ENCODE measurements at places on chromosomes 6 and 20.

DNA sequence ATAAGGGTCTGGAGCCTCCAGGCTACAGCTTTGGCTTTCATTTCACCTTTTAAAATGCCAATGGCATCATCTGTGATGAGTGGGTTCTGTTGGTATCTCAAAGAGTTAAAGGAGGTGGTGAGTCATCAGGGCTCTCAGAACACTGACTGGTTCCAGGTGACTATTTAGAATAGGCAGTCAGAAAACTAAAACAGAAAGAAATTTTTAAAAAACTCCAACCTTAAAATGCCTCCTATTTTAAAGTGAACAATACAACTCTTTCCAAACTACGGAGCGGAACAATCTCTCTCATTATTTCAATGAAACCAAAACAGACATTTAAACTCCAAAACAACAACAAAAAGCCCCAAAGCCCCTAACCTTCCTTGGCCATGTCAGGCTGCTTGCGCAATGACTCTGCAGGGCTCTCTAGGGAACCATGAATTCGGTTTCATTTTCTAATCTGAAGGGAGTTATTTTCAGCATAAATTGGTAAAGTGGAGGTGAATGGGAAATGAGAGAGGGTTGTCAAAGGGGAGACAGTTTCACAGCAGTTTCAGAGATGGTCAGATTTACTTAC lies 194.9 kb downstream of the KIF6 start:
- no peak for DNase-seq

- DNase-seq: no peak
These were observed 45.9 kb downstream of the CD164 start for GRCh38 chr6:109336221-109336961.

GRCh38 chr20:42603655-42604054 lies 586.1 kb downstream of the PTPRT start:
- DNase-seq: no peak

- no peak for DNase-seq
These were observed 104.8 kb upstream of the TRAF3IP2 start for GRCh38 chr6:111710439-111710838.

GRCh38 chr20:53848304-53848703 lies 222.1 kb downstream of the BCAS1 start:
- DNase-seq: no peak

GRCh38 chr20:18904624-18905023 lies 91.0 kb downstream of the SCP2D1 start:
- DNase-seq: no peak

DNA sequence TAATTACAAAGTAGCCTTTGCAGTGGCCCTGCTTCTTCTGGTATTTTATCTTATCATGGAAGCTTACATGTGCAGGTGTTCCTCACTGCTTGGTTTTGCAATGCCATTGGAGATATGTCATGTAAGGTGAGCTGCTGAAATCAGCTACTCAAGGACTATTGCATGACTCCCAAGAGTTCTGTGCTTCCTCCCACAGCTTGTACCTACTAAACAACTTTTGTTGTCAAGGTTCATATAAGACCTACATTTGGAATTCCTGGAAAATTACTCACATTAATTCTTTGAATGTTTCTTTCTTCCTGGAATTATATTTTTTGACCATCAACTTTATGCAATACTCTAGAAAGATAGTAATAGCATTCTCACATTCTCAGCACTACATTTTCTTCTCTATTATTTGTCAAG lies 427.5 kb upstream of the HSF2 start:
- peak; percentile 15 for DNase-seq

DNA sequence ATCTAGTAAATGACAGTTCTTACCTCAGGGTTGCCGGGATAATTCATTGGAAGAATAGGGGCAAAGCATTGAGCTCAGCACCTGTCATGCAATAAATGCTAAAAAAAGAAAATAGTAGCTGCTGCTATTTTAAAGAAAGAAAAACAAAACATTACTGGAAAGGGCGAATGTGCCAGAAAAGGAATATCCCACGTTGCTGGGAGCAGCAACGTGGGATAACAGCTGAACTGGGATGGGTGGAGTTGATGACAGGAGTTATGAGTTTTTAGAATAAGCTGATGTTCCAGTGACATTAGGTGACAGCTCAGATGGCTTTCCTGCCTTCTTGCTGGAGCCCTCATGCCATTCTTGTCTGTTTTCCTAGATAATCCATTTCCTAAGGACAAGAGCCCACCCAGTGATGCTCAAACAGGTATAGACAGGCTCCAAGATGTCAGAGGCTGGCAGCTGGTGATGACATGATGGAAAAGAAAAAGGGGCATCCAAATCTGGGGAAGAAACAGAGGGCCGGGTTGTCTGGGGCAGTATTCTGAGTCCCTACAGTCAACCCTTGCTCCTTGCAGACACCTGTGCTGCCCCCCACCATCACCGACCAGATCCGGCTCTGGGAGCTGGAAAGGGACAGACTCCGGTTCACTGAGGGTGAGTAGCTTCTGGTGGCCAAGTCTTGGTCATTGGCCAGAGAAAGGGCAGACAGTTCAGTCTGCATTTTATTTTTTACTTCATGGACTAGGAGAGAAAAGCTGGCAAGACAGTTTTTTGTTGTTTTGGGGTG lies 1.1 kb upstream of the VARS2 start:
- no peak for DNase-seq

DNA sequence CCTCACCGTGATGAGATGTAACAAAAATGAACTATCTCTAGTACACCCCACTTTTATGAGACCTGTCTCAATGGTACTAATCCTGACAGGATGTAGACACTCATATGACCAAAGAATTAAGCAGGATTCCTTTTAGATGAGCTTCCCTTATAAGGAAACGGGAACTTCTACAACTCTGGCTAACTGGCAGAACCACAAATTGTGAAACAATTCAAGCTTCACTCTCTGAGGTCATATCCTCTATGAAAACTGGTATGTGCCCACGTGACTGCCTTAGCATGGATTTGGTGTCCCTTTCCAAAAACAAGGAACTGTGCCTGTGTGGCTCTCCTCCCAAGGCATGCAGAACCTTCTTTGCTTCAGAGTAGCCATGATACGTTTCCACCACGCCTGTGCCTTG lies 14.1 kb upstream of the CPNE5 start:
- peak; percentile 92 for DNase-seq

- DNase-seq: no peak
These were observed 31.7 kb downstream of the STX7 start for GRCh38 chr6:132481189-132481588.

DNA sequence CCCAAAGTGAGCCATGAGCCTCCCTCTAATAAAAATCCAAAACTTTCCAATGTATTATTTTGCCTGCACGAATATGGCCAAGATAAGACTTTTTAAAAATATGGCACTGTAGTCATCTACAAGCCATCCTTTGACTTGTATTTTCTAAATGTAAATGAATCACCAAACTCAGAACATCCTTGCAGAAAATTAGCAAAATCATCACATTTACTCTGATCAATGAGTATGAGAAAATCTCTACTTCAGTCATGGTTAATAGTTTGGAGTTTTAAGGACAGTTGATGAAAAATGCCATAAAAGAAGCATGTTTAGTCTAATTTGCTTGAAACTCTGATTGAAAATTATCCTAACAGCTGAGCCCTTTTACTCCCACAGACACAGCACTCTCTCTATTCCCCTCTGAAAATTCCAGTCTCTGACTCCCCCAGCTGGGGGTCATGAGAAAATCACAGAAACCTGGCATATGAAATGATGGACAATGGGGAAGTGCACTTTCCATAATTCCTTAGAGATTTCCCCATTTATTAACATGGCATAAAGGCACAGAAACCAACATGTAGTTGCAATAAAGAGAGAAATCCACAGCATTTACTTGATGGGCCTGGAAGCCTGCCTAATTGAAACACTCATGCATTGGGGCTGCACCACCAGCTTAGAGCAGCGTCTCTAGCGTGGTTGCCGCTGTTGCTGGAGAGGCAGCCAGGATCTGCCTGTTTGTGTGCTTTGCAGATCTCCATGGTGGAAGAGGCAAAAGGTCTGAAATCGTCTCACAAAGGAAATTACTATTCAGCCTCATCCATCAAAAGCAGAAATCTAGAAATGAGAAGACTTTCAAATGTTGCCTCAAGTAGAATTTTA lies 214.0 kb downstream of the WDR27 start:
- no peak for DNase-seq

DNA sequence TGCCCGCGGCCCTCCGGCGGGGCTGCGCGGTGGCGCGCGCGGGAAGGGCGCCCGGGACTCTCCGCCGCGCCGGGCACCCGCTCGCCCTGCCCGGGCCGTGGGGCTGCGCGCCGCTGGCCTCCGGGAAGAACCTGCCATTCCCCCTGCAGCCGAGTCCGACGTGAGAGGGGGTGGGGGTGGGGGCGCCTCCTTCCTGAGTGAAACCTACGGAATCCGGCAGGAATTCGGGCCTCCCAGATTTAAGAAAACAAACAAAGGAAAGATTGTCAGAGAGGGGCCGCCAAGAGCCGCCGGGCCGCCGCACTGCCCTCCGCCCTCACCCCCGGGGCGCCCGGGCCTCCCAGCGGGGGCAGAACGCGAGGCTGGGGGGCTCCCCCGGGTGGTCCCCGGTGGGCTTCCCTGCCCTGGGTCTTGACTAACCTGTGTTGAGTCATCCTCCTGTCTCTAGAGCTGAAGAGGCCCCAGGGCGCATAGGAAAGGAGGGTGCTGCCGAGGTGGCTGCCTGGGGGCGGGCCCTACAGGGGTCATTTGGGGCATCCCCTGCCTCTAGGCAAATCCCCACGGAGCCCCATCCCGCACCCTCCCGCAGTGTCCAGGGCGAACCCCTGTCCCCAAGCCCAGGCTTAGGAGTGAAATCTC lies 42.2 kb upstream of the FOXP4 start:
- no peak for DNase-seq

GRCh38 chr20:16245879-16246278 lies 327.4 kb downstream of the KIF16B start:
- DNase-seq: no peak

DNA sequence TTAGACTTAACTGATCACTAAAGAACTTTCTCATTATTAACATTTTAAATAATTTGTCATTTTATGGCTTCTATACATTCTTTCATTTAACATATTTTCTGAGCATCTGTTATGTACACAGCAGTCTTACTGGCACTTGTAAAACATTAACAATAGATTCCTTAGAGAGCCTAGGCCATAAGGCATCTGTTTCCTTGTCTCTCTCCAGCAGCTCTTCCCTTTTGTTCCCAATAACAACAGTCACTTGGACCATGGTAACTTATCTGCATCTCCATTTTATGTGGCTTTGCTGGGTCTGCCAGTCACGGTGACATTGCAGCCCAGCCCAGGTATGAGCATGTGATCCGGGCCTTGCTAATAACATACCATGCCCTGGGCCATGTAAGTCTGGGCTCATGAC lies 11.7 kb upstream of the TASP1 start:
- DNase-seq: no peak

- DNase-seq: peak; percentile 35
These were observed 19.5 kb downstream of the NDUFAF4 start for GRCh38 chr6:96878143-96878542.

DNA sequence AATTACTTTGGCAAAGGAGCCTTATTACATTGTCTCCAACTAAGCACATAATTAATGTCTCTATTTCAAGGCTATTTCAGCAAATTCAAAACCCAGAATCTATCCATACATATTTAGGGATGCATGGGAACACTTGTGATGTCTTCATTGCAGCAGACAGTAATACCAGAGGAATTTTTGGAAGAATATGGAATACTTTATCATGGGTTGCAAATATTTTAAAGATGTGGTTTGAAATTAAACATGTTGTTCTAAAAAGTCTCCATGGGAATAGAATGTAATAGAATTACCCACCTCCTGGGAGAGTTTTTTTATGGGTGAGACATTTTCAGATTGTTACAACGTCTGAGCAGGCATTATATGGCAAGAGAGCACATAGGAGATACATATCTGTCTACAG lies 170.8 kb downstream of the KCNQ5 start:
- no peak for DNase-seq

GRCh38 chr6:34957231-34957783 lies 68.3 kb downstream of the ANKS1A start:
- DNase-seq: no peak

DNA sequence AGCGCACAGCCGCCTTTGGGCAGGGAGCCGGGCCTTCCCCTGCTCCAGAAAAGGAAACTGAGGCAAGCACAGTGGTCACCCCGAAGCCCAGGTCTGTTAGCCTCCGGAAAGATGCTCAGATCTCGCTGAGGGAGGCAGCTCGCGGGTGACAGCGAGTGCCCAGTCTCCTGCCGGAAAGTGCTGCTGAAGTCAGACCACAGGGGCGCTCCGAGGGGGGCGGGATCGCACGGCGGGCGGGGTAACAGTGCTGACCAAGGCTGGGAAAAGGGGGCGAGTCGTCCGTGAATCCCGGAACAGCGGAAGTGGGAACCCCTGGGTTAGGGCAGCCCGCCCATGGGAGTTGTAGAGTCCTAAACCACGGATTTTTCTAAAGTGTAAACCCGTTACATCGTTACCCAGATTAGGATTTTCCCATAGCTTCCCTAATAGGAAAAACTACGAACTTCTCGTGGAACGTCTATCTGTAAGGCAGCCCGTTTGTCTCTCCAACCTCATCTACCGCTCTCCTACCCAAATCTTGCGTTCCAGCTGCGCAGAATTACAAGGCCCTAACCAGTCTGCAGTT lies 504 bp downstream of the VPS16 start:
- peak; percentile 54 for DNase-seq

DNA sequence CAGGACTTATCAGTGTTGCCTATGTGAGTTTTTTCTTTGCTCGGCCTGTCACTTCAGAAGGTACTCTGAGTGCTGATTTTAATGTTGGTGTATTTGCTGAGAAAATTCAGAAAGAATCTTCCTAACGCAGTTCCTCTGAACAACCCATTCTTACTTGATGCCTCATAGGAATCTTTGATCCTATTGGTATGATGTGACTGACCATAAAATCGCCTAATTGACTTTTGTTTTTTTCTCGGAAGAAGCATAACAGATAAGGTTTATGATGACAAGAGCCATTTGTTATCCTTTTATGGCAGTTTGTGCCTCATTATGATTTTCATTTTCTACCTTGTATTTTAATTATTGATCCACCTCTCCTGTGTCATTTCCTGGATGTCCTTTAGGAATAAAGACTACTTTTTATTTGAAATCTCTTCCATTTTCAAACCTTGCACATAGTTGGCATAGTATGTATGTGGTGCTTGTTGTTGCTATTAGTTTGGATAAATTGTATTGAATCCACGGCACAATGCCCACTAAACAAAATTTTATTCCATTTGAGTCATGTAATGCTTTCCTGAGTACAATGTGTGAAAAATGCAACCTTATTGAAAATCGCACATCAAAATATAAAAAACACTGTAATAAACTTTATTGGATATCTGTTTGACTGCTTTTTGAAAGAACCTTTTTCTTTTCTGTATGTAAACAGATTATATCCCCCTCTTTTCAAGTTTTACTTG lies 37.3 kb downstream of the LRRC1 start:
- DNase-seq: no peak

Measured in HFFc6 (cell line).